DMS53 (cell line): ENCODE measurements at places on chromosomes 2 and 18.

GRCh38 chr18:57776767-57777166 is 26.3 kb downstream of the ATP8B1 start:
- DNase-seq, result no peak

- DNase-seq, result no peak
Measured at GRCh38 chr2:189168856-189169499, 10.6 kb downstream of the COL5A2 start.

GRCh38 chr2:149090706-149091105 is 52.2 kb downstream of the LYPD6B start:
- no peak for DNase-seq

GRCh38 chr2:113768770-113769169 is 12.3 kb upstream of the SLC35F5 start:
- no peak for DNase-seq
